ENCODE measurements at places on chromosomes 2 and 18.
A peak's percentile ranks its signal among the peaks of the same experiment; 100 is the strongest.

GRCh38 chr2:168642873-168643272 is 159.6 kb upstream of the NOSTRIN start:
- no peak for DNase-seq

GRCh38 chr2:157432475-157433106 is 11.3 kb downstream of the CYTIP start:
- DNase-seq, result no peak

GRCh38 chr2:1766425-1766824 is 22.1 kb upstream of the PXDN start:
- DNase-seq, result no peak

DNA sequence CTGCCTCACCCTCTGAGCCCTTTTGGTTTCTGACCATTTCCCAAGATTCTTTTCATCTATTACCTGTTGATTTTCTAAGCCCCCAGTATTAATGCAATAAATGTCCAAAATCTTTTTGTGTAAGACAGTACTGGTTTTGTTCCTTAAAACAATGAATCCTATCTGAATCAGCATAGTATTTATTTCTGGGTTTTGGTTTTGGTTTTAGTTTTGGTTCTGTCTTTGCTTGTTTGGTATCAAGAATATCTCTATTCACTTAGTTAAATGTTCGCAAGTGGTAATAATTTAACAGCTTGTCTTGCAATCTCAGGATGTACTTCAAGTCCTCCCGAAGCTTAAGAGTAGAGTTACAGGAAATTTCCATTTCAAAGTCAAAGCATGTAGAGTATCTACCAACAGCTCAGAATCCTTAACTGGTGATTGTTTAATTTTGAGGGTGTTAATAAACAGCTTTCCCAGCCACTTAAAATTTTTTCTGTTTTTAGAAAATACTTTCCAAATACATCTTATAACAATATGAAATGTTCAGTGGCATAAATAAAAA is 67.7 kb upstream of the NEDD4L start:
- no peak for DNase-seq

- no peak for DNase-seq
Measured at GRCh38 chr18:35807811-35808335, 164.6 kb upstream of the RMP24 start.

DNA sequence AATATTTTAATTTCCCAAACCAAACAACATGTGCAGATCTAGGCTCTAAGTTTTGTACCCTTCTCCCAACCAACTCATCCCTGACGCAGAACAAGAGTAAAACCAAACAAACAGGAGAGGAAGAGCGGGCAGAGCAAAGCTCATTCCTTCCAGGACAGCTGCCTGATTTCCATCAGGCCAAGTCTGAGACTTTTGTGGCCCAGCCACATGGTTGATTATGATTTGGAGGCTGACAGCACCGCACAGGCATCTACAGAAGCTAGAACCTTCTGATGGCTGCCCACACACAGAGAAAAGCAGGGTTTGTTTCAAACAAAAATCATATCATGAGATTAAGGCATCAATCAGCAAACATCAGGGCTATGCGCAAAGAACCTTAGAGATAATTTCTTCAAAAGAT is 262.6 kb downstream of the TNS1 start:
- no peak for DNase-seq

DNA sequence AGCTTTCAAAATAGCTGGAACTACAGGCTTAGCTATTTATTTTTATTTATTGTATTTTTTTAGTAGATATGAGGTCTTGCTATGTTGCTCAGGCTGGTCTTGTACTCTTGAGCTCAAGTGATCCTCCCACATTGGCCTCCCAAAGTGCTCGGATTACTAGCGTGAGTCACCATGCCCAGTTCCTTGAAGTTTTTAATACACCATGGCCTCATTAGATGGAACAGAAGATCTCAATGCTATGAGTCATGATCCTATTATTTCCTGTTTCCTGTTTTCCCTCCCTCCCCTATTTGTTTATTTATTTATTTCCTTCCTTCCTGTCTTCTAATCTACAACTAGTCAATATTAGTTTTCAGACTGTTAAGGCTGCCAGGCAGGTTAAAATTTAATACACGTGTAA is 309.0 kb downstream of the CMPK2 start:
- DNase-seq, result peak; percentile 98

GRCh38 chr2:196376984-196377877 is 205.9 kb upstream of the STK17B start:
- DNase-seq, result no peak

DNA sequence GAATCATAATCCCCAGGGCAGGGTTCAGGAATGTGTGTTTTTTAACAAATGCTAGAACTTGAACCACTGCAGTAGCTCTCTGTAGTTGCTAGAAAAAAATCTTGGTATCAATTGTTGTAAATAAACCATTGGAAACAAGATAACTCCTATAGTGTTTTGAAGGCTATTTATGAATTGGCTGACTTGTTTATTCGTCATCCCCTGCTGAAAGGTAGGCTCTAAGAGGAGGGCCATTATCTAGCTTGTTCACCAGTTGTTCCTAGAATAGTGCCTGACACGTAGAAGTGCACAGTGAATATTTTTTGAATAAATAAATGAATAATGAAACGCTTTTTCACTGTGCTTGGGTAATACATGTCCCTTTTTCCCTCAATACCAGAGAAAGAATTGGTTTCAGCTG is 211.4 kb downstream of the BABAM2 start:
- DNase-seq, result no peak

DNA sequence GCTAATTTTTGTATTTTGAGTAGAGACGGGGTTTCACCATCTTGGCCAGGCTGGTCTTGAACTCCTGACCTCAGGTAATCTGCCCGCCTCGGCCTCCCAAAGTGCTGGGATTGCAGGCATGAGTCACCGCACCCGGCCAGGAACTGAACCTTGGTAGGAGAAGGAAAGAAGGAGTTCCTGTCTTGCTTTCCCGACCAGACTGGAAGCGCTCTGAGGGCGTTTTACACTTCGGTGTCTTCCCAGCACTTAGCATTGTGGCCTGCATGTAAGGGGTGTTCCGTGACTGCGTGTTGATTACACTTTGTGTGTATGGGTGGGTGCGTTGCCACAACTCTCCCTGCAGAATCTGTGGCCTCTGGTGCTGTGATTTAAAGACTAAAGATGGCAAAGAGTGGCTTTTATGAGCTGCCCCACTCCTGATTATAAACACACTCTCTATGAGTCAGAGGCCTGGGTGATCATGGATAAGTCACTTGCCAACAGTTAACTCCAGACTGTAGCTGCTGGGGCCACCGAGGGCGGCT is 46.0 kb downstream of the ODC1 start:
- DNase-seq, result no peak

DNA sequence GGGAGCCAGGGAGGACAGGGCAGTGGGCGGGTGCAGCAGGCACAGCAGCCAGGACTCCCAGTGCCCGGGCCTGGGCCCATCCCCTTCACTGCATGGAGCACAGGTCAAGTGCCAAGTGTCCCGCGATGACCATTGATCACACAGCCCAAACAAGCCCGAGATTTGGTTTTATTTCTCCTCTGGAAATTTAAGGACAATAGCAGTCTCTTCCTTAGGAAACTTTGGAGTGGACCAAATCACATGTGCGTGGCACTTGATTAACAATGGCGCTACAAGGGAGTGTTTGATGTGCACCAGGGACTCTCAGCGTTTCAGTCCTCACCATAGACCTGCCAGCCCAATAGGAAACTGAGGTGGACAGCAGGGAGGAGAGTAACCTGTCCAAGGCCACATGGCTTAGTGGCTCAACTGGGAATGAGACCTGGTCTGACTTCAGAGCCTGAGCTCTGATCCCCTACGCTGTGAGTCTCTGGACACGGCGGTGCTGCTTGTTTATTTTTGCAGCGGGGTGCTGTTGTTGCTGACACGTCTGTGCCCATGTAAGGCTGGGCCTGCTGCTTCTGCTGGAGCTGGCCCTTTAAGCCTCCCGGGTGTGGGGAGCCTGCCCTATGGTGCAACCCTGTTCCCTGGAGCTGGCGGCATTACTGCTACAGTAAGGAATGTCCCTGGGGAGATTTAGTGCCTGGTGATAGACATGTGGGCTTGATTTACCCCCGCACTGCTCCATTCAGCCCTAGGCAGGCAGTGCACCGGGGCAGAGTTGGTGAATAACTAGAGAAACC is 194.2 kb downstream of the INHBB start:
- DNase-seq, result peak; percentile 89

GRCh38 chr2:69744456-69744855 is 2.5 kb downstream of the ANXA4 start:
- no peak for DNase-seq

DNA sequence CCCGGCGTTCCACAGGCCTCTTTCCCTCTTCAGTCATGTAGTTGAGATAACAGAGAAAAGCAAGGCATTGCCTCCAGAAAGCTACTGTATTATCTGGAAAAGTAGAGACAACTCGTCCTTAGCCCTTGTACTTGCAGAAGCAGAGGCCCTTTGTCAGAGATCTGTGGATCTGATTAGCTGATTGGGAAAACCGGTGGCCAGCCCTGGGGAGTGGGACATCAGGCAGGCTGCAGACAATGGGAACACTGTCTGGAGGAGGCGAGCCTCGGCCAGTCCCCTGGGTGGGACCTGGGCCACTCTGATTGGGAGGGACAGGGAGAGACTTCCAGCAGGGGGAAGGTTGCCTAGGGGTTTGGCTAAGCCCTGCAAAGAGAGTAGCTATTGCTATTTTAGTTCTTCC is 1.2 kb upstream of the MC2R start:
- DNase-seq, result no peak

DNA sequence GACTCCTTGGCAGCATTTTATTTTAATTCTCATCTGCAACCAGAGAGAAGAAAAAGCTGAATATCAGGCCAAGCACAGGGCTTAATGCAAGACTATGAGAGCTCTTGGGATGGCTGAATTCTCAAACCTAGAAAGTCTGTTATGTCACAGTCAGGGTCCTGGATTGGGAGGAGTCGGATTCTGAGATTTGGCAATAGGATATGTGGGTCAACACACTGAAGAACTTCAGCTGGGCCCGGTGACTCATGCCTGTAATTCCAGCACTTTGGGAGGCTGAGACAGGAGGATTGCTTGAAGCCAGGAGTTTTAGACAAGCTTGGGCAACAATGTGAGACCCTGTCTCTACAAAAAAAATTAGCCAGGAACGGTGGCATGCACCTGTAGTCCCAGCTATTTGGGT is 102.4 kb downstream of the COL3A1 start:
- DNase-seq, result peak; percentile 33

DNA sequence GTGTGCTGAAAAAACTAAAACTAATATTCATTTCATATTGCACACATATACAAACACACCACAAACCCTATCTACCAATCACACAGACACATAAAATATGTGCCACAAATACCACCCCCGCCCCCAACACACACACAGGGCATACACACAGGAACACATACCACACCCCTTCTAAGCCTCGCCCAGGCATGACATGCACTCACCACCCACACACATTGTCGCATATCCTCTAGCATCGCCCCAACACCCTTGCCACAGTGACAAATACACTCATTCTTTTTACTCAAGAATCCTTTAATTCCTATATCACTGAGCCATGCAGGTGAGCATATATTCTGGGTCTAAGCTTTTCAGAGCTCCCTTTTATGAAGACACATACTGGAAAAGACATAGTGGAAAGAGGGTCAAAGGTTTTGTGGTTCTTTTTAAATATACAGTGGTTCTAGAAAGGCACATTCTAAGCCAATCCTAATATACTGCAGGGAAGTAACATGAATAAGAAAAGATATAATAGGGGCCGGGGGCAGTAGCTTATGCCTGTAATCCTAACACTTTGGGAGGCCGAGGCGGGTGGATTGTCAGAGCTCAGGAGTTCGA is 24.5 kb upstream of the LCLAT1 start:
- peak; percentile 82 for DNase-seq

GRCh38 chr2:7242189-7242867 is 325.1 kb downstream of the RNF144A start:
- DNase-seq, result no peak

- peak; percentile 46 for DNase-seq
Measured at GRCh38 chr2:70977605-70978205, 725 bp upstream of the ANKRD53 start.

DNA sequence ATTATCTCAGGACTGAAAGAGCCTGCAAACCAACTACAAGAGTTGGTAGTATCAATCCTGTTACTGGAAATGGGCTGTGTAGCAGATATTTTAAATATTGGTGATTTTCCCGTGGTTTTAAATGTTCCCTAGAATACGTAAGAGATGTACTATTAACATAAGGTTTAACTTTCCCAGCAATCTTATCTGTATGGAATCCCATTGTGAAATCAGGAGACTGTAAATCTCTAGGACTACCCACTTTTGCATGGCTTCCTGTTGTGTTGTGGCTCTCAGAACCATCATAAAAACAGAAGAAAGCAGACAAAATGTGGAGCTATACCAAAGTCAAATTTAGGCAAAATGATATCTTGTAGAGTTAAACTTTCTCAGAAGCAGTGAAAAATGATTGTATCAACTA is 641.5 kb upstream of the SETBP1 start:
- no peak for DNase-seq

GRCh38 chr2:74577448-74577847 is 22.9 kb downstream of the DOK1 start:
- DNase-seq, result peak; percentile 28

GRCh38 chr2:128584296-128584890 is 265.7 kb upstream of the HS6ST1 start:
- no peak for DNase-seq

- no peak for DNase-seq
Measured at GRCh38 chr2:218366621-218367414, 10.2 kb downstream of the CATIP start.

- no peak for DNase-seq
Measured at GRCh38 chr2:173373290-173373689, 18.6 kb downstream of the CDCA7 start.

DNA sequence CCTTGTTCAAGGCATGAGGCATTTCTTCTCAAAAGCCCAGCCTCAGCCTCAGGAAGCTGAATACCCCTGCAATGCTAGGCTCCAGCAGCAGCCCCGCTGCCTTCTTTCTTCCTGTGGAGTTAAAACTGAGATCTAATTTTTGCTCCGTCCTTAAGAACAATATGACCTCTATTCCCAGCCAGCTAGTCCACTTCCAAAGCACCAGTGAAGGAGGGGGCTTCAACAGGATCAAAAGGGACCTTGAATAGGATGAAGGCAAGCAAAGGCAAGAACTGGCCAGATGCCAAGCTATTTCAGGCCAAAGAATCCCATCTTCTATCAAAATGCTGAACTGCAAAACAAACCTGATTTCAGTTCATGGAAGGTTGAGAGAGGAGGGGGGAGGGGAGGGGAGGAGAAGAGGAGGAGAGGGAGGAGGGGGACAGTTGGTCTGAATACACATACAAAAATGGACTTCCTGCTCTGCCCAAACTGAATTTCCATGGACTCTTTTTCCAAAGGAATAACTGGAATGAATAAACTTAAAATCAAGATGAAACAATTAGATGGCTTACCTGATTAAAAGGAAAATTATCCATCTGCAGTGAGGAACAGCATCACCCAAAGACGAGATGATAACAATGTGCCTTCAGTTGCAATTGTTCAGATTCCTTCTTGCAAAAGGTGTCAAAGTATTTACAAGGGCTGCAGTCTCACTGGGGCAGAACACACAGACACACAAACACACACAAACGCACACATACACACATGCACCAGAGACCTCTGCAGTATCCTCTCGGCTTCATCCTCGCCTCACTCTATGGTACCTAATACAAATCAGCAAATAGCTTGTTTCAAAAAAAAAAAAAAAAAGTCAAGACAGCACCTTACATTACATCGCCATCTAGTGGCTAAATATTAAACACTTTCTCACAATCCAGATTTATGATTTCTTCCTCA is at the start of gene SCN1A:
Gene SCN1A, minus strand, starts transcription at position 804 of the 939 bp plus-strand sequence. CDS start 54,399 bp downstream, outside the sequence.
- peak; percentile 68 for DNase-seq
